ENCODE measurements at places on chromosomes 1 and 21.

GRCh38 chr1:209363112-209363511 lies 220.4 kb upstream of the CAMK1G start:
- DNase-seq, result no peak

GRCh38 chr1:3360646-3361257 lies 93.7 kb upstream of the ARHGEF16 start:
- no peak for DNase-seq

DNA sequence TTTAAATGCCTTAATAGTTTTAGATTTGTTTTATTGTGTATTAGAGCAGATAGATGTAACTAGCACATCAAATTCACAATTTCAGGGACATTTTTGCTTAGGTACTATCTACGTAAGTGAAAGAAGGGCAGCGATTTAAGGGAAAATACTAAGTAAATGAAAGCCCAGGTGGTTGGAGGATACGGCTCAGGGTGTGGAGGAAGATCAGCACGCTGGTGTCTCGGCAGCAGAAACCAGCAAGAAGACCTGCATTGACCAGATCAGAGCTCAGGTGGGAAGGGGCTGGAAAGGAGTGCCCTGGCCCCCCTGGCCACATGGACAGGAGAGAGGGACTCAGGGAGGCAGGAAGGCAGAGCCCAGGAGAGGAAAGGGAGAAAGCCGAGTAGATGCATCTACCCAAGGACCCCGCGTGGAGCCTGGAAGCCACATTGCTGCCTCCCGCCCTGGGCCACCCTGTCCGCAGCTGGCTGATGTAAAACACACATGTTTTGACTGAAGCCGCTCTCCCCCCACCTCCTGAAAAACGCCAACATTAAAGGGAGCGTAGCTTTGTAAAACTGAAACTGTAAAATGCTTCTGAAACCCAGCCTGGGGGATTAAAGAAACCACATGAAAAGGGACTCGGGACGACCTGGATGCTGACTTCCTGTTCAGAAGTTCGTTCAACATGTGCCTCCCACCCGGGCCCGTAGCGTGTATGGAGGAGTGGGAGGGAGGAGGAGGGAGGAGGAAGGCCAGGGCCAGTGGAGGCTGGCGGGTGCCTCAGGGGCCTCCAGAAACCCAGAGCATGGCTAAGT lies 72.6 kb upstream of the TARDBP start:
- no peak for DNase-seq

- no peak for DNase-seq
These were observed 23.1 kb downstream of the IER5 start for GRCh38 chr1:181111559-181111958.

- no peak for DNase-seq
These were observed 13.2 kb upstream of the SLC2A1 start for GRCh38 chr1:42971841-42972291.
